ENCODE measurements at places on chromosomes 12 and 14. TPM values are rescaled to one million over a fixed set of nuclear protein-coding genes. Genes with fewer than 3 reads are reported as not detected.

GRCh38 chr12:501722-502447 lies 42.1 kb downstream of the B4GALNT3 start:
- no peaks in the 10 kb centered on the region for H3K4me1 ChIP-seq
- no peak overlapping the region for H3K4me3 ChIP-seq
- no peaks in the 10 kb centered on the region for H3K36me3 ChIP-seq

DNA sequence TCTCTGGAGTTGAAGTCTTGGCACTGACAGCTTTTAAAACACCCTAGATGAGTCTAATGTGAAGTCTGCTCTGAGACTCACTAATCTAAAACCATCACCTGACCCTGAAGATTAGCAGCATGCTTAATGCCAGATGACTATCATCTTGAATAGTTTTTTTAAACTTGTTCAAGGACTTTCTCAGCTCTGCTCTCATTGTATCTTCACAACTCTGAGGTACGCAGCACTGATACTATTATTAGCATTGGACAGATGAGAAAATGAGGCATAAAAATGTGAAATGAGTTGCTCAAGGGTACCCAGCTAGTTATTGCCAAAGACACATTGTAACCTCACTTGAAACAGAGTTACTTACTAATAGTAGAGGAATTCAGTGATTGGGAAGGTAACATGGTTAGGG lies 4.8 kb downstream of the SLC38A1 start:
- DNase-seq: no peak
- H3K27me3 ChIP-seq: no peaks in the 10 kb centered on the region
- H3K4me1 ChIP-seq: peaks cover 21% of the 10 kb centered on the region
- no peaks in the 10 kb centered on the region for H3K36me3 ChIP-seq
- no peak overlapping the region for H3K4me3 ChIP-seq

- no peaks in the 10 kb centered on the region for H3K4me1 ChIP-seq
- H3K27ac ChIP-seq: no peak overlapping the region
- no peak overlapping the region for H3K4me3 ChIP-seq
- DNase-seq: no peak
- H3K27me3 ChIP-seq: no peaks in the 10 kb centered on the region
Observed at GRCh38 chr14:95217391-95217900, 60.1 kb upstream of the DICER1 start.

- no peaks in the 10 kb centered on the region for H3K27me3 ChIP-seq
- peak; percentile 13 for DNase-seq
- no peak overlapping the region for H3K4me3 ChIP-seq
- H3K27ac ChIP-seq: no peak overlapping the region
- no peaks in the 10 kb centered on the region for H3K4me1 ChIP-seq
- no peaks in the 10 kb centered on the region for H3K36me3 ChIP-seq
Observed at GRCh38 chr12:94819011-94819410, 168.7 kb upstream of the TMCC3 start.

GRCh38 chr14:100065111-100065871 lies at the start of gene EVL:
TSS of gene EVL (plus strand) at chr14:100065422. CDS start at chr14:100065501, 79 bp downstream.
- peaks cover 13% of the 10 kb centered on the region for H3K4me1 ChIP-seq
- H3K4me3 ChIP-seq: no peak within 1 kb of the TSS
- H3K27me3 ChIP-seq: no peaks in the 10 kb centered on the region
- no peak within 1 kb of the TSS for H3K27ac ChIP-seq
- no peaks in the 10 kb centered on the region for H3K36me3 ChIP-seq
- DNase-seq: peak; percentile 34

DNA sequence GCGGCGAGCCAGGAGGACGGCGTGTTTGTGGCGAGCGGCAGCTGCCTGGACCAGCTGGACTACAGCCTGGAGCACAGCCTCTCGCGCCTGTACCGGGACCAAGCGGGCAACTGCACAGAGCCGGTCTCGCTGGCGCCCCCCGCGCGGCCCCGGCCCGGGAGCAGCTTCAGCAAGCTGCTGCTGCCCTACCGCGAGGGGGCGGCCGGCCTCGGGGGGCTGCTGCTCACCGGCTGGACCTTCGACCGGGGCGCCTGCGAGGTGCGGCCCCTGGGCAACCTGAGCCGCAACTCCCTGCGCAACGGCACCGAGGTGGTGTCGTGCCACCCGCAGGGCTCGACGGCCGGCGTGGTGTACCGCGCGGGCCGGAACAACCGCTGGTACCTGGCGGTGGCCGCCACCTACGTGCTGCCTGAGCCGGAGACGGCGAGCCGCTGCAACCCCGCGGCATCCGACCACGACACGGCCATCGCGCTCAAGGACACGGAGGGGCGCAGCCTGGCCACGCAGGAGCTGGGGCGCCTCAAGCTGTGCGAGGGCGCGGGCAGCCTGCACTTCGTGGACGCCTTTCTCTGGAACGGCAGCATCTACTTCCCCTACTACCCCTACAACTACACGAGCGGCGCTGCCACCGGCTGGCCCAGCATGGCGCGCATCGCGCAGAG lies 873 bp downstream of the PLXNC1 start:
- no peaks in the 10 kb centered on the region for H3K36me3 ChIP-seq
- H3K4me1 ChIP-seq: no peaks in the 10 kb centered on the region
- peaks cover 62% of the 10 kb centered on the region for H3K27me3 ChIP-seq
- H3K27ac ChIP-seq: no peak overlapping the region
- peak overlapping the region; percentile 11 for H3K4me3 ChIP-seq

DNA sequence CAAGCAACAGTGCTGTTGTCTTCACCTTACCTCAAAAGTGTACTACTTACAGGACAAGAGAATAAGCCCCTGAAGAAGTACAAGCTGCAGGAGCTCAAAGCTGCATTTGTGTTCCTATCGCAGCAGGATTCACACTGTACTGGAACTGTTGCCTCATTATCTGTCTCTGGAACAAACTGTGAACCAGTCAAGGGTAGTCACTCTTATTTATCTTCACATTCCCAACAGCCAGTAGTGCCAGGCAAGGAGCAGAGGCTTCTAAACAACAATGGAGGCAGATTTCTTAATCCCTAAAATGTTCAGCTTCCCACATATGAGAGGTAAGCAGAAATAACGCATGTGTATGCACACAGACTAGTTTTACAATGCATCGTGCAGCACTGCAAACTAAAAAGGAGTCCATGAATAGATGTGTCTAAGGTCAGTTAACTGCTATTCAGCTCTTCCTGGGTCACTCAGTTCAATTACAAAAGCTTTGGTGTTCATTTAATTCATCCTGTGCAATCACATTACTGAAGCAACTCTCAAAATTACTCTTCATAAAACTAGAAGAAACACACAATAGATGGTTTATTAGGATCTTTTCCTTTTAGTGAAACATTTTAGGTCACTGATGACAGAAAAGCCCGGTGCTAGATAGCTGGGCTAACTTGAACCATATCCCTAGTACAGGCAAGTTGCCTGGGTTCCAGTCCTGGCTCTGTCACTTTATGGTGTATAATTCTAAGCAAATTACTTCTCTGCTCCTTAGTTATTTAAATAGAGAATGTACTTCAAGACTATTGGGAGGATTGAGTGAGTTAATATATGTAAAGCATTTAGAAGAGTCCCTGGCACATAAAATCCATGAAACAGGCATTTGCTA lies 2.7 kb downstream of the APPL2 start:
- no peak overlapping the region for H3K27ac ChIP-seq
- H3K4me3 ChIP-seq: no peak overlapping the region
- H3K27me3 ChIP-seq: no peaks in the 10 kb centered on the region

DNA sequence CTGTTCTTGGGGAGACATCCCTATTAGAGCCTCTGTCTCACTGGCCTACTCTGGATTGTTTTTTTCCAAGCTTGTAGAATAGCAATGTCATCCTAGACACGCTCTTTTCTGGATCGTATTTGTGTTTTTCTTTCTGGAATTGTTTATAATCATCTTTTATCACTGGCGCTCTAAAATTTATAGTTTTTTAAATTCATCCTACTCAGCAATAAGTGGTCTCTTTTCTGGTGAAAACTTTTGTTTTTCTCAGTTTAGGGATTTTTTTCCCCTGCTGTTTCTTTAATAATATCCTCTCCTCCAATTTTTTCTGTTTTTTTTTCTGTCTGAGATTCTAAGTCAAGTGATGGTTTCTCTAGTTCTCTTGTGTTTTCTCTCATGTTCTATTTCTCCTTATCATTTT lies 25.2 kb downstream of the PDE6H start:
- DNase-seq: no peak
- H3K4me1 ChIP-seq: no peaks in the 10 kb centered on the region
- H3K27ac ChIP-seq: no peak overlapping the region
- H3K36me3 ChIP-seq: no peaks in the 10 kb centered on the region
- H3K4me3 ChIP-seq: no peak overlapping the region

DNA sequence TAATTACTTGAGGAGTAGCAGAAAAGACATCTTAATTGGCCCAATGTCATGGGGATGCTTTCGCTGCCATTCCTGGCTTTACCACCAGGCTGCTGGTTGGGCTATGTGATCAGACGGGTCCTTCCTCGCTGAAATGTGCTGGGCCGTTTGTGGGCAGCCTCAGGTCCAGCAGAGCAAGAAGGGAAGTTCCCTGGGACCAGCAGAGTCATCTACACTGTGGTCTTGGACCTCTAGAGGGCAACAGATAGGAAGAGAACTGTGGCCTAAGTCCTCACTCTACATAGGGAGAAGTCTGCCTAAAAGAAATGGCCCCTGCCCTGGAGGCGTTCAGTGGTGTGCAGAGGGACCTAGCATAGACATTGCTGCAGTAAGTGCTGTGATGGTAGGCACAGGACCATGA lies 10.9 kb downstream of the EVL start:
- H3K4me1 ChIP-seq: no peaks in the 10 kb centered on the region
- no peak overlapping the region for H3K4me3 ChIP-seq
- H3K27ac ChIP-seq: no peak overlapping the region
- DNase-seq: no peak
- H3K27me3 ChIP-seq: no peaks in the 10 kb centered on the region
- no peaks in the 10 kb centered on the region for H3K36me3 ChIP-seq

- no peaks in the 10 kb centered on the region for H3K27me3 ChIP-seq
- no peak overlapping the region for H3K4me3 ChIP-seq
- peaks cover 51% of the 10 kb centered on the region for H3K4me1 ChIP-seq
- peak overlapping the region; percentile 91 for H3K27ac ChIP-seq
- H3K36me3 ChIP-seq: no peaks in the 10 kb centered on the region
Observed at GRCh38 chr12:124655698-124656516, 88.5 kb upstream of the NCOR2 start.

DNA sequence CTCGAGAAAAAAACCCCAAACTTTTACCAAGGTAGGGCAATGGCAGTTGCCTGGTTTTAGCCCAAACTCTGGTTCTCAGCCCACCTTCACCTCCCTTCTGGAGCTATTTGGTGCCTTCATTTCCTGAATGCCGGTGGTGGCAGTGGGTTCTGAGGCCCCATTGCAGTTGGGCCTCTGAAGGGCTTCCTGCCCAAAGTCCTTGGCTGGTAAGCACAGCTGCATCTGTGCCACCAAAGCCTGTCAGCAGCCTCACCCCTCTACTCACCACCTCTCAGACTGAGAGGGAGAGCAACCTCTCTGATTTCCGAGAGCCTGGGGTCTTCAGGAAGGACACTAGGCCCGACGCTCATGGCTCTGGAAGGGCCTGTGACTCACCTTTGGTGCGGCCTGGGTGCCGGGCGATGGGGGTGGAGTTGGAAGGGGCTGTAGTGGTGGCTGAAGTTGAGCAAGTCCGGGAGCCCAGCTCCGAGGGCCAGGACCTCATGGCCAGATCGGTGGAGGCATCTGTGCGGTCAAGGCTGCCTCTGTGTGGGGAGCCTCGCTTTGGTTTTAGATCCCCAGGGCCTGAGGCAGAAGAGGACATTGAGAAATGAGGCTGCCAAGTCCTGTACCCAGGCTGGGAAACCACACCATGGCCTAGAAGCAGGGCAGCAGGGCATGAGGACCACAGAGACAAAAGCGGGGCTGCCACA lies 38.6 kb upstream of the GPR68 start:
- no peaks in the 10 kb centered on the region for H3K4me1 ChIP-seq
- H3K27ac ChIP-seq: no peak overlapping the region
- DNase-seq: no peak
- peaks cover 7% of the 10 kb centered on the region for H3K36me3 ChIP-seq
- no peaks in the 10 kb centered on the region for H3K27me3 ChIP-seq
- H3K4me3 ChIP-seq: no peak overlapping the region

- DNase-seq: no peak
- no peaks in the 10 kb centered on the region for H3K36me3 ChIP-seq
- H3K27me3 ChIP-seq: no peaks in the 10 kb centered on the region
- no peak overlapping the region for H3K4me3 ChIP-seq
Observed at GRCh38 chr12:11633968-11634367, 15.5 kb upstream of the ETV6 start.

DNA sequence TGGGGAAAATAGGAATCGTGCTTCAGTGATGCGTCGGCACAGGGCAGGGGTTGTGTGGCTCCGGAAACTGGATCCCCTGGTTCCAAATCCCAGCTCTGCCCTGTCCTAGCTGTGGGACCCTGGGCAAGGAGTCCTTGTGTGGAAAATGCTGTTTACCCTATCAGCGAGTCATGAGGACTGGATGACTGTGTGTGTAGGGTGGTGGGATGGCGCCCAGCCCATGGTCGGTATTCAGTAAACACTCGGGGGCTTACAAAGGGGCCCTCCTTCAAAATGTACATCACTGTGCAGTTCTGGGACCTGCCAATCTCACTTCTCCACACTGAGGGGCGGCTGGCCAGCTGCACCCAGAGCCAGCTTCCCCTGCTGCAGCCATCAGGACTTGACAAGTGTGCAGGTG lies 24.4 kb downstream of the BRI3BP start:
- no peak overlapping the region for H3K27ac ChIP-seq
- H3K4me1 ChIP-seq: no peaks in the 10 kb centered on the region
- no peak overlapping the region for H3K4me3 ChIP-seq
- H3K27me3 ChIP-seq: no peaks in the 10 kb centered on the region
- DNase-seq: no peak

DNA sequence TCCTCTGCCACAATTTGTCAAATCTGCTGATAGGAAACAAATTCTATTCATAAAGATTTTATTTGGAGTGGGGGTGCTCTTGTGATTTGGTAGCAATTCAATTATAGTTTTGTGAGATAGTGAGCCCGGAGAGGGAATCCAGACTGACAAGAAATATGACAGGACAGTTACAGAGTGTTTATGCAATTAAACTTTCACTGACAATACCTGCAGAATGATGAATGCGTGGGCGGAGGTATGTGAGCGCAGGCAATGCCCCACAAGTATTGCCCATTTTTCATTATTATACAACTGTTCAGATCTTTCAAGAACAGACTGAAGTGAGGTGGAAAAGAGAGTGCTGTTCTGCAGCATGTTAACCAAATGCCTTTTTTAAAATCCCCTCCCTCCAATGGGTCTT lies 259.0 kb downstream of the EGLN3 start:
- no peaks in the 10 kb centered on the region for H3K36me3 ChIP-seq
- no peak overlapping the region for H3K4me3 ChIP-seq
- no peak for DNase-seq
- no peaks in the 10 kb centered on the region for H3K27me3 ChIP-seq
- H3K4me1 ChIP-seq: no peaks in the 10 kb centered on the region
- no peak overlapping the region for H3K27ac ChIP-seq

GRCh38 chr12:99948370-99948769 lies 36.4 kb downstream of the ANKS1B start:
- no peaks in the 10 kb centered on the region for H3K4me1 ChIP-seq
- no peak overlapping the region for H3K27ac ChIP-seq
- no peak overlapping the region for H3K4me3 ChIP-seq
- no peak for DNase-seq
- no peaks in the 10 kb centered on the region for H3K27me3 ChIP-seq

IRAK3 gene
- total RNA-seq: 7.4 TPM

CNTN1 gene
- 0.07 TPM for total RNA-seq

MYF6 gene
- not detected for total RNA-seq

KRT4 gene
- total RNA-seq: not detected

A2ML1 gene
- not detected for total RNA-seq

PLCZ1 gene
- total RNA-seq: not detected
